ENCODE measurements at places on chromosomes 1 and 21. TPM values are rescaled to one million over a fixed set of nuclear protein-coding genes. Genes with fewer than 3 reads are reported as not detected.

TSPAN1 gene
- 0.68 TPM for total RNA-seq

TMPRSS3 gene
- total RNA-seq, result not detected

RIMKLA gene
- total RNA-seq, result not detected

SH2D2A gene
- total RNA-seq, result 0.30 TPM

PRR9 gene
- total RNA-seq, result not detected

RGS4 gene
- total RNA-seq, result 31.8 TPM

SPATA1 gene
- 0.15 TPM for total RNA-seq

KCNJ10 gene
- total RNA-seq, result not detected

CLEC20A gene
- total RNA-seq, result 0.08 TPM

MMP23B gene
- total RNA-seq, result 4.7 TPM
